ENCODE measurements at places on chromosomes 11 and 22.

DNA sequence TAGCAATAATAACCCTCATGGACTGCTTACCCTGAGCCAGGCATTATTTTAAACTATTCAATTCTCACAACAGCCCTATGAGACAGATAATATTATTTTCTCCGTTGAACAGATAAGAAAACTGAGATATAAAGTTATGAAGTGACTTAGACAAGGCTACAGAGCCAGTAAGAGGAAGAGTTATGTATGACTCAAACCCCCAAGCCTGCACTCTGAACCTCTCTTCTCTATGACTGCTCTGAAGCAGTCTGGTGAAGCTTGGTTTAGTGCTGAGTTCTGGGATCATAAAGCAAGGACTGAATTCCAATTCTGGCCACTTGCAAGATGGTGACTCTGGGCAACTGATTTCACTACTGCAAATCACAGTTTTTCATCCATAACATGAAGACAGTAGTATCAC is 34.5 kb downstream of the TNKS1BP1 start:
- no peak for DNase-seq

DNA sequence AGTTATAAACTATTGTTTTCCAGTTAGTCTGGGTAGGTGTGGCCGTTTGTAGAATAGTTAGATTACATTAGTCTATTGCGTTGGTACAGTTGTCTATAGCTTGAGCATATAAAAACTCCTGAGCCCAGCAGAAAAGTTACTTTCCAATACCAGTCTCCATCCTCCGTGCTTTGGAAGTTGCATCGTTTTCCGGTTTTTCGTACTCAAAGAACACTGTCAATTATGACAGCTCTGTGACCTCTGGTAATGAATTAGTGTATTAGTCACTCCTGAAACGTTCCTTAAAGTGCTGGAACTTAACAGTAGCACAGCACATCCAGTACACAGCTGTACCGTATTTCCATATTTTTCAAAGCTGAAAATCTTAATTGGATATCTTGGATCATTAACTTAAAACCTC is 808 bp upstream of the MSANTD2 start:
- no peak for DNase-seq

DNA sequence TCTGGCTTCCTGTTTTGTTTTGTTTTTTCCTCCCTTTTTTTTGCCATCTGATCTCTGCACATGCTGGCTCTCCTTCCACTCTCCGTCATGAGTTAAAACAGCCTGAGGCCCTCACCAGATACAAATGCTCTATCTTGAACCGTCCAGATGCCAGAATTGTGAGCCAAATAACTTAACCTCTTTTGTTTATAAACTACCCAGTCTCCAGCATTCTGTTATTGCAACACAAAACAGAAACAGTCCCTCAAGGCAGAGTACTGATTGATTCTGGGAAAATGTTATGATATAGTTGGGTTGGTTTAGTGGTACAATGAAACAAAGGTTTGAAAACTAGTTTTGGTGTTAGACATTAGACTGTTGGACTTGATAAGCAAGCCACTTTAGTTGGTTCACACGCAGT is 1390.0 kb upstream of the RAG2 start:
- no peak for DNase-seq

GRCh38 chr11:92388380-92388779 is 163.8 kb downstream of the FAT3 start:
- no peak for DNase-seq

DNA sequence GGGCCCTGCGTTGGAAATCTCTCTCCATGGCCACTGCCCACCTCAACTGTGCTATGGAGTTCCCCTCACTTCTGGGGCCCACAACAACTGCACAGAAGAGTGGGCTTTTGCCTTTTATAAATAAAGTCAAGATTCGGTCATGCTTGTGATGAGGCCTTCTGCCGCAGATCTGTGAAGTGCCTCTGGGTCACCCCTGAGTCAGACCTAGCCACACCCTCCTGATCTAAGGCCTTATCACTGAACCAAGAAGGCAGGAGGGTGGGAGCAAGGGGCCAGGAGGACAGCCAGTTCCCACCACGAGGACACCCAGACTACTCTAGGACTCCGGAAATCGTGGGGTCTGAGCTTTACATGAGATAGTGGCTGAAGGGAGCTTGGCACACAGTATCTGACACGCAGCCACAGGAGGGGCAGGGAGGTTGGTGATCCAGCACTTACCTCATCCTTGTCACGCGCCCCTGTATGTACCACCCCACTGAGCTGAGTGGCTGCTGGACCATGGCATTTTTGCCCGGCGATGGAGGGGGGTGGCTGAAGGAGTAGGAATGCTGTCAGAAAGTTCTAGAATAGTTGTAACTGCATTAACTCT is 115.7 kb downstream of the ABTB2 start:
- no peak for DNase-seq

DNA sequence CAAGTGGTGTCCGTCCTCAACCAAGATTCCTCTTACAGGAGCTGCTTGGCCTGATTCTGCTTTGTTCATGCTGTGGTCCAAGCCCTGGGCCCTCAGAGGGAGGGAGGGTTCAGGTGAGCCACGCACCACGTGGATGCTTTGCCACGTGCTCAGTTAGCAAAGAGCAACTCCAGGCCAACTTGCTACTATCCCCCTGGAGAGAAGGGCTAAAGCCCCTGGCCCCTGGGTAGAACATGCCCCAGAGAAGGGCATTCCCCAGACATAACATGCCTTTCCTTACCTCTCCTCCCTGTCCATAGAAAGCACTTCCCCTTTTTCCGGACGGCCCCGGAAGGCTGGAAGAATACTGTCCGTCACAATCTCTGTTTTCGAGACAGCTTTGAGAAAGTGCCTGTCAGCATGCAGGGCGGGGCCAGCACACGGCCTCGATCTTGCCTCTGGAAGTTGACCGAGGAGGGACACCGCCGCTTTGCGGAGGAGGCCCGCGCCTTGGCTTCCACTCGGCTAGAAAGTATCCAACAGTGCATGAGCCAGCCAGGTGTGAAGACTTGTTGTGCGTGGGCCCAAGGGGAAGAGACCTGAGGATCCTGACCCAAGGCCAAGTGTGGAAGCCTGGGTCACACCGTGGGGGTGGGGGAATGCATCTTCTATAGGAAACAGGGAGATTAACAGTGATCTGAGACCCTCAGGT is 8.8 kb downstream of the FOXR1 start:
- DNase-seq: no peak

- no peak for DNase-seq
Observed at GRCh38 chr11:117319214-117319840, 3.3 kb upstream of the BACE1 start.

GRCh38 chr11:9606809-9607510 is 33.5 kb downstream of the WEE1 start:
- no peak for DNase-seq

- DNase-seq: peak; percentile 63
Observed at GRCh38 chr11:72584293-72584938, 89.8 kb downstream of the PDE2A start.

GRCh38 chr22:46349681-46350080 is 14.2 kb downstream of the TRMU start:
- no peak for DNase-seq

DNA sequence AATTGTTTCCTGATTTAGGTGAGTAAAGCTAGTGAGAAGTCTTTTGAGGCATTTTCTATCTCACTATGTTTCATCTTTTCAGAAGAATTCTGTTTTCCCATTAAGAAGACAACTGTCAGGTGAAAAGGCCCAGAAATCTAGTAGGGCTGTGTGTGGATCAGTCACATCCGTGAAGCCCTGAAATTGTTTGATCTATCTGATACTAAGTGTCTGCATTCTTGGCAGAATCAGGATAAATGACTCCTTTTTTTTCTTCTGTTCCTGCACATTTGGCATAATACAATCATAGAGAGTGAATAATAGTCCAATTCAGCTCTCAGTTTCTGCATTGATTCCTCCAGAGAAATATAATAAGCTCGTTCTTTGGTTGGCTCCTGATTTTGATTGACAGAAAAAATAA is 208.3 kb downstream of the NAV2 start:
- DNase-seq: no peak

GRCh38 chr11:88179141-88179540 is 3.9 kb upstream of the RAB38 start:
- DNase-seq: no peak

- no peak for DNase-seq
Observed at GRCh38 chr11:88813233-88813915, 252.4 kb downstream of the GRM5 start.

DNA sequence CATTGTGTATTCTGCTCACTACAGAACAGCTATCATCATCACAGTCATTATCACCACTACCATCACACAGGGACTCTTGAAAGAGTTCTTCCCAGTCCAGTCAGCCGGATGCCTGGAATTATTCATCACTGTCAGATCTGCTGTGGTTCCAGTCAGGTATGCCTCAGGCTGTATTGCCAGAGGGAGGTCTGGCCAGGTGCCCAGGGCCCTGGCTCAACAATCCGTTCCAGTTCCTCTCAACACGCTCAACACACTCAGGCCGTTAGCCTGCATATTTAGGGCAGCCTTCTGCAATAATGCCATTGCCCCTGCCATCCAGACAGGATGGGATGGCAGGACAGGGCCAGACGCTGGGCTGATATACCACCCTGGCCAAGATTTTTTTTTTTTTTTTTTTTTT is 28.6 kb upstream of the RASL10A start:
- DNase-seq: no peak

- peak; percentile 41 for DNase-seq
Observed at GRCh38 chr11:107549253-107549953, 16.1 kb downstream of the ALKBH8 start.

GRCh38 chr11:121887976-121888557 is 227.9 kb downstream of the BLID start:
- no peak for DNase-seq

DNA sequence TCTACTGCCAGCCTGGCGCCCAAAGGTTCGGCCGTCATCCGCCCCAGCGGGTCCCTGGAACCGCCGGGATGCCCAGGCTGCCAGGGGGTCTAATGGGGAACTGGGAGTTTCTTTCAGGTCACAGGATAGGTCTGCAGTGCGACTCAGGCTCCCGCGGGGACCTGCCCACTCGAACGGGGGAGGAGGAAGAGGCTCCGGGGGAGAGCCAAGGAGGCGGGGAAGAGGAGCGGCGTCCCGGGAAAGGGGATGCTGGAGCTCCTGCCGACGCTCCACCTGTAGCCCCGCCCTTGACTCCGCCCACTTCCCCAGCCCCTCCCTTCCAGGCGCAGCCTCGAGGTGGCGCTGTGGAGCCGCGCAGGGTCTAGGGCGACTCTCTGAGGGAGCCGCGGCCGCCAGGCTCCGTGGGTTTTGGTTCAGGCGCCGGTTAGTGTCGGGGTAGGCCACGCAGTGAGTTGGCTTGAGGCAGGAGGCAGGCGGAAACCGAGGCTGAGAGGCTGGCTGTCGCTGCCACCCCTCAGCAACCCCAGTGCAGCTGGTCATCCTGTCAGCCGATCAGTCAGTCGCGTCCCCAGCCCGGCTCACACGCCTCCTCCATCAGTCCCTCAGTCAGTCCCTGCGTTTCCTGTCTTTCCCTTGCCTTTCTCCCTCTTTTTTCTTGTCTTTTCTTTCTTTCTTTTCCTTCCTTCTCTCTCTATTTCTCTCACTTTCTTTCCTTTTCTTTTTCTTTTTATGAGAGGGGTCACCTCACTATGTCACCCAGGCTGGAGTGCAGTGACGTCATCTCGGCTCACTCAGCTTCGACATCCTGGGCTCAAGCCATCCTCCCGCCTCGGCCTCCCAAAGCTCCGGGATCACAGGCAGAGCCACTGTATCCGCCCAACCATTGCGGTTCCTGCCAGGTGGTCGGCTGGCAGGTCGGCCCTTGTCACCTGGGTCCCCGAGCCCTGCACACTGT is 26.4 kb downstream of the YWHAH start:
- DNase-seq: peak; percentile 89

GRCh38 chr11:116551576-116551975 is 221.2 kb downstream of the BUD13 start:
- DNase-seq: no peak

DNA sequence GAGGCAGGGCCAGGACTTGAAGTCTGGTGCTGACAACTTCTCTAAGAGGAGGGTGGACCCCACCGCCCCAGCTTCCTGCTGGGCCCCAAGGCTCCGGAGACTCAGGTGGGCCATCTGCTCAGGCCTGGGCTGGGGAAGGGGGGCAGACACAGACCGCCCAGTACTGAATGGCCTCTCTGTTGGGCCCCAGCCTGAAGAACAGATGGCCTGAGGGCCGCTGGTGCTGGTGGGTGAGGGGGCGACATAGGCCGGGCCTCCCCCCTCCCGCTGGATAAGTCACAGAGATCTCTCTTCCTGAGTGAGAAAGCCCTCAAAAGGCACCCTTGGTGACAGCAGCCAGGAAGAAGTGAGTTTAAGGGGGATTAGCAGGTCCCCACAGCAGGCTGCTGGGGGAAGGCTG is 12.5 kb upstream of the TP53I11 start:
- no peak for DNase-seq

GRCh38 chr11:134483857-134484256 is 71.8 kb upstream of the B3GAT1 start:
- DNase-seq: no peak

GRCh38 chr11:104837969-104838639 is 60.2 kb downstream of the CASP12 start:
- no peak for DNase-seq

DNA sequence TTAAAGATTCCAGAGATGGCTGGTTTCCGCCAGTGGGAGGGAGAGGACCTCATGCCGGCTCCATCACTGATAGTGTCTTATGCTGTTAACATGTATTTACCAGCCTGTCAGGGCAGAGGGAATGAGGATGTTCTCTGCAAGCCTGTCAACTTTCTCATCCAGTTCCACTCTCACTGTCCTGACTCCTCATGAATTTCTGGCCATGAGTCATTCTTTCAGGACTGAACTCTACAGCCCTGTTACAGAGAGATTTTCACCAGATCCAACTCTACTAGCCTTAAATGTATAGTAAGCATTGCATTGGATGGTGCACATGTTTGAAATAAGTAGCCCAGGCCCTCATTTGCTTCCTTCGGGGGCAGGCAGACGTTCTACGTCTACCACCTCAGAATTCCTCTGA is 387.7 kb downstream of the TMEM135 start:
- DNase-seq: no peak

GRCh38 chr22:45925811-45926351 is 51.1 kb downstream of the WNT7B start:
- DNase-seq: no peak

DNA sequence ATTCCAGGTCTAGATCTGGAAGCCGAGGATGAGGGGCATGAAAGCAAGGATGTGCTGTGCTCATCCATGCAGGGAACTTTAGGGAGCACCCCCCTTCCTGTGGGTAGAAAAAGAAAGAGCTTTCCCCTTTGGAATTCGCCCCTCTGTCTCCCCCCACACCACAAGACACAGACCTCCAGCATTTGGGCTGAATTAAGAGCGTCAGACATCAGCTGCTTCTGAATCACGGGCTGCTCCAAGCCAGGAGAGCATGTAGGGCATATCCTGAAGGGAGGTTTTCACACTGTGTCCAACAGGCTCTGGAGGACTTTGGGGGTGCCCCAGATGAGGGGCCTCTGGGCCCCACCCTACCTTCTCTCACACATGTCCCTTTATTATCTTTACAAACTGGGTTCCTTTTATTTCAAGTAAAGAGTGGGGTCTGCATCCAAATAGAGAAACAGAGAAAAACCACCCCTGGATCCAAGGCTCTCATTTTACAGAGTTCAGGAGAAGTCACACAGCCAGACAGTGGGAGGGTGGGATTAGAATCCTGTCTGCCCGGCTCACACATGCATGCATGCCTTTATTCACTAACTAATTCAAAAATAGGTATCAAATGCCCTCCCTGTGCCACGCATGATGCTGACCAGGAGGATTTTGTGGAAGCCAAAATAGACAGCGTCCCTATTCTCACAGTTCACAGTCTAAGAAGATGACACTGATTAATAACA is 52.8 kb downstream of the LRRC32 start:
- no peak for DNase-seq

GRCh38 chr11:61287338-61287977 is 7.7 kb downstream of the VWCE start:
- no peak for DNase-seq

- DNase-seq: no peak
Observed at GRCh38 chr11:78809931-78810541, 235.4 kb upstream of the NARS2 start.

Measured in activated CD4-positive, alpha-beta T cell treated with anti-CD3 and anti-CD28 coated beads for 4 hours (primary cell).